ENCODE measurements at places on chromosomes 11 and 22. TPM values are rescaled to one million over a fixed set of nuclear protein-coding genes. Genes with fewer than 3 reads are reported as not detected.

DNA sequence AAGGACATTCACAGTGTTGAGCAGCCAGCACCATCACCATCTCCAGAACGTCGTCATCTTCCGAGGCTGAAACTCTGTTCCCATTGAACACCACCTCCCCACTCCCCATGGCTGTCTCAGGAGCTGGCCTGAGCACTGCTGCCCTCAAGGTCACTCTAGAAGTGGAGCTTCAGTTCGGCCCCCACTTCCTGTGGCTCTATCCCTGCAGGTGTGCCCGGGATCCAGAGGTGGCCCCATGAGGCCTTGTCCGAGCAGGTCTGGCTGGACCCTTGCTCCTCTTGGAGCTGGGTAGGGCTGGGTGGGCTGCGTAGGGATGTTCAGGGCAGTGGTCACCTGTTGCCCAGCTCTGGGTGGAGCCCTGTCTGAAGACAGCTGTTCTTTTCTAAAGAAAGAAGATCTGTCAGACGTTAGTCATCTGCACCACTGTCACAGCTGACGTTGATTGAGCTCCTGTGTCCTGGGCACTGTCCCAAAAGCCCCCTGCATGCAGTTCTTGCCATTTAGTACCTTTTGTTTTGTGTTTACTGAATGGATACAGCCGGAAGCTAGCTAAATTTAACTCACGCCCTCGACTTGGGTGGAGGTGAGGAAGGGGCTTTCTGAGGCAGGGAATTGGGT is 75.5 kb upstream of the CLDN5 start:
- DNase-seq, result no peak

GRCh38 chr11:122632181-122632824 is 23.2 kb upstream of the UBASH3B start:
- DNase-seq, result no peak

DNA sequence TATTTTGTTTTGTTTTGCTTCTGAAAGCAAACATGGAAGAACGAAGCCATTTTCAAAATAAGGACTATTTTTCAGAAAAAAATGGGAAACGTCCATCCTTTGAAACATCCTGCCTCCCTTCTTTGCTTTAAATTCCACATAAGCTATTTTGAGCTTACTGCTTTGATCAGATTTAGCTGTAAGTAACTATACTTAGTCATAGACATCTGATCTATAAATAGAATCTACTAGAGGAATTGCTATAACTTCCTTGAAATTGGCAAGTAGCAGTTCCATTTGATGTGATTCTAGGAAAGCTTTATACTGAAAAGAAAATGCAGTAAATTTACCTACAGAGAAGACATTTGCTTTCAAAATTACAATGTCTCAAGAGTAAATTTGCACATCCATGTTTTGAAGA is 305.8 kb downstream of the TTC28 start:
- DNase-seq, result no peak

DNA sequence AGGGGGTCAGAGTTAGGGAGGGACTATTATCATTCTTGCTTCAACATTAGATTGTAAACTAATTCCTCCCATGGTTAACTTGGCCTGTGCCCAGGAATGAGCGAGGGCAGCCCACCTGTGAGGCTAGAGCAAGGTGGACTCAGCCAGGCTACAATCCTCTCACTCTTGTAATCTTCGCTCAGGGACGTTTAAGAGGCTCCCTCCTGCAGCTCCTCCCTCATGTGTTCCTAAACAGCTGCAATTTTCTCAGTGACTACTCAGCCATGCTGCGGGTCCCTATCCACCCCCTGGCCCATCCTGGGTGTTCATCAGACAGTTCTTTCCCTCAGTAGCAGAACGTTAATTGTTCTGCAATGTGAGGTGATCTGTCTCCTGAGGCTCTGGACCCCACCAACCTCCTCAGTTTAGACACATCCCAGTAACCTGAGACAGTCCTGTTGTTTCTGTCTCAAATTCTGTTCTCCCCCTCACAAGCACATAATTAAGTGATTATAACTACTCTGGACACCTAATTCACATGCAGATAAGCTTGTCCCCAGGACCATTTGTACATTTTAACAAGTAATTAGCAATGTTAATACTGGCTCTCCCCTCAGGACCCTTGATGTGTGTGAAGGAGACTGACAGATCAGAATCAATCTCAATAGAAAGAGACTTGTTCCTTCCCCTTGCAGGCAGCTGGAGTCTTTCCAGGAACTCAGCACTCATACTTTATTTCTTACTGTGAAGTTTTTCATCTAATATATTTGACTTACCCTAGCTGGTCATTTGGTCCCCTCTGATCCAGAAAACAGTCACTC is 337.2 kb upstream of the B3GAT1 start:
- no peak for DNase-seq

DNA sequence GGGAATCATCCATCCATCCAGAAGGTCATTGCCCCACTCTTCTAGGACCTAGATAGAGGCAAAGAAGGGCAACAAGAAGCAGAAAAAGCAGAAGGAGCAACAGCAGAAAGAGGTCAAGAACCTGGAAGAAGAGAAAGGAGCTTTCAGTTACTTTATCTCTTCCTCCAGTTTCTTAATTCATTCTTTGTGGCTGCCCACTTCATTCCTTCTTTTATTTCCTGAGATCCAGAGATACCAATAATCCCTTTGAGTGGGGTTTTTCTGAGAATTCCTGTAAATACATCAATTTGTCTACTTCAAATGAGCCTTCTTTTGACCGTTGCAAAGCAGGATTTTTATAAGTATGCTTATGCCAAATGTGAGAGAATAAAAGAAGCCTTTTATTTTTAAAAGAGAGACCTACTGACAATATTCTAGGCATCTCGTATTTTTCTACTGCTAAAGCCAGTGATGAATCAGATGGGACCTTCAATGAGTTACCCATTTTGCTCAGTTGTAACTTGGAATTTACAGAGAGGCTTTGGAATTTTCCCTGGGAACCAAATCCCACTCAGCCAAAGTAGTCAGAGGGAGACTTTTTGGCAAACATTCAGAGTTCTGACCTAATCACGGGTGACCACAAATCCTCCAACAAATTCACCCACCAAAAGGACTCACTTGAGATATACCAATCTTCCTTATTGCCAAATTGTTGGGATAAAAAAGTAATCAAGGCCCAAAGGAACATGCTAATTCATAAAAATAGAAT is 54.9 kb downstream of the ZC3H12C start:
- no peak for DNase-seq

Gene OR4A16
- polyA plus RNA-seq, result not detected
